H7 (cell line): ENCODE measurements at places on chromosomes 12 and 14.

GRCh38 chr12:19273482-19274330, 144.2 kb downstream of the PLEKHA5 start:
- no peak for DNase-seq

- DNase-seq = no peak
These were observed 70.6 kb downstream of the SAMD4A start for GRCh38 chr14:54637270-54638134.

- DNase-seq = no peak
These were observed 152.7 kb downstream of the NTF3 start for GRCh38 chr12:5584412-5585175.

- no peak for DNase-seq
These were observed 12.9 kb downstream of the BMP4 start for GRCh38 chr14:53943751-53944083.

GRCh38 chr12:53552361-53553327, 45.4 kb upstream of the NPFF start:
- no peak for DNase-seq
